Activated T-cell treated with anti-CD3 and anti-CD28 coated beads, Interleukin-2, amount 50 U/mL, for 72 hours (primary cell): ENCODE measurements at places on chromosomes 3 and 15. TPM values are rescaled to one million over a fixed set of nuclear protein-coding genes. Genes with fewer than 3 reads are reported as not detected.

- no peaks in the 10 kb centered on the region for H3K27me3 ChIP-seq
- no peaks in the 10 kb centered on the region for H3K36me3 ChIP-seq
Observed at GRCh38 chr3:135240426-135240825, 445.4 kb downstream of the EPHB1 start.

DNA sequence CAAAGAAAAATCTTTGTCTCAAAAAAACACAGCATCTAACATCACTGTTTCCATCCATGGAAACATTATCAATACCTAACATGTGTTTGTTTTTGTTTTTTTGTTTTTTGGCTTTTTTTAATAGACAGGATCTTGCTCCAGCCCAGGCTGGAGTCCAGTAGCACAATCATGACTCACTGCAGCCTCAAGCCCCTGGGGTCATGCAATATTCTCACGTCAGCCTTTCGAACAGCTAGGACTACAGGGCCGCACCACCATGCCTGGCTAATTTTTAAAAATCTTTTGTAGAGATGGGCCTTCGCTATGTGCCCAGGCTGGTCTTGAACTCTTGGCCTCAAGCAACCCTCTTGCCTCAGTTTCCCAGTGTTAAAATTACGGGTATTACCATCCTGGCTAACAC is 52.8 kb downstream of the RAF1 start:
- H3K27ac ChIP-seq: no peak overlapping the region
- peaks cover 62% of the 10 kb centered on the region for H3K4me1 ChIP-seq
- H3K36me3 ChIP-seq: peaks cover 16% of the 10 kb centered on the region
- no peak overlapping the region for H3K4me3 ChIP-seq
- no peak for DNase-seq

DNA sequence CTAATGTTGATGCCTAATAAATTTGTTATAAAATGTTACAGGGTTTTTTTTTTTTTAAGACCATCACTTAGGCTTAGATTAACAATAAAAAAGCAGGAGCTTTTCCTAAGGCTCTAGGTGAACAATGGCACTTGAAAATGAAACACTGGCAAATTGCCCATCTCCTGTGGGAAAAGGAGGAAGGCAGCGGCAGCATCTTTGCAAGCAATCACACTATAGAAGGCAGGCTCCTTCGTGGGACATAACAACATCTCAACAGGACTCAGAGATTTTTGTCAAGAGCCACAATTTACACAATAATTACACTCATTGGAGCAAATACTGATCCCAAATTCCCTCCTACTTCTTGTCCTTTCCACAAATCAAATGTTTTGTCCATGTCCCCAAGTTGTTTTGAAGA is 646.7 kb downstream of the ROBO2 start:
- no peaks in the 10 kb centered on the region for H3K27me3 ChIP-seq
- no peak for DNase-seq
- H3K27ac ChIP-seq: no peak overlapping the region
- peaks cover 1% of the 10 kb centered on the region for H3K36me3 ChIP-seq

DNA sequence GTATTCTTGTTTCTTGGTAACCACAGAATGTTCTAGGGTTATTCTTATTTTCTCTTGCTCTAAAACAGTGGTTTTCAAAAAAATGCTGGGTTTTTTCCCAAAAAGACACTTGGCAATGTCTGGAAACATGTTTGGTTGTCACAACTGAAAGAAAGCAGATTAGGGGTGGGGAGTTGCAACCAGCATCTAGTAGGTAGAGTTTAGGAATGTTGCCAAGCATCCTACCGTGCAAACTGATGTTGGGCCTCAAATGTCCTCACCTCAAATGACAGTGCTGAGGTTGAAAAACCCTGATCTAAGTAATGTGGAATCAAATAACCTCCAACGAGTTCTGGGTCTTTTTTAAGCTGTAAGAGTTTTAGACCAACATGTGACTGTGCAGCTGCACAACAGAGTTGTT is 270.5 kb upstream of the STT3B start:
- no peak for DNase-seq
- H3K36me3 ChIP-seq: no peaks in the 10 kb centered on the region
- H3K27me3 ChIP-seq: no peaks in the 10 kb centered on the region
- no peak overlapping the region for H3K27ac ChIP-seq

DNA sequence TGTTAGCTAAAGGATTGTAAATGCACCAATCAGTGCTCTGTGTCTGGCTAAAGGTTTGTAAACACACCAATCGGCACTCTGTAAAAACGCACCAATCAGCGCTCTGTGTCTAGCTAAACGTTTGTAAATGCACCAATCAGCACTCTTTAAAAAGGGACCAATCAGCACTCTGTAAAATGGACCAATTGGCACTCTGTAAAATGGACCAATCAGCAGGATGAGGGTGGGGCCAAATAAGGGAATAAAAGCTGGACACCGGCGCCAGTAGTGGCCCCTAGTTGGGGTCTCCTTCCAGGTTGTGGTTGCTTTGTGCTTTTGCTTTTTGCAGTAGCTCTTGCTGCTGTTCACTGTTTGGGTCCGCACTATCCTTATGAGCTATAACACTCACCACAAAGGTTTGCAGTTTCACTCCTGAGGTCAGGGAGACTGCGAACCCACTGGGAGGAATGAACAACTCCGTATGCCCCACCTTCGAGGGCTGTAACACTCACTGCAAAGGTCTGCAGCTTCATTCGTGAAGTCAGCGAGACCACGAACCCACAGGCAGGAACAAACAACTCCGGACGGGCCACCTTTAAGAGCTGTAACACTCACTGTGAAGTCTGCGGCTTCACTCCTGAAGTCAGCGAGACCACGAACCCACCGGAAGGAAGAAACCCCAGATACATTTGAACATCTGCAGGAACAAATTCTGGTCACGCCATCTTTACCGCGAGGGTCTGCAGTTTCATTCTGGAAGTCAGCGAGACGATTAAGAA is 1.1 kb upstream of the SUCLG2 start:
- no peaks in the 10 kb centered on the region for H3K27me3 ChIP-seq
- peaks cover 44% of the 10 kb centered on the region for H3K4me1 ChIP-seq
- peak overlapping the region; percentile 80 for H3K27ac ChIP-seq
- peak; percentile 89 for DNase-seq

GRCh38 chr3:151479452-151479851 is 18.6 kb upstream of the IGSF10 start:
- no peak overlapping the region for H3K27ac ChIP-seq
- H3K4me1 ChIP-seq: no peaks in the 10 kb centered on the region
- H3K4me3 ChIP-seq: no peak overlapping the region
- peaks cover 15% of the 10 kb centered on the region for H3K27me3 ChIP-seq
- no peaks in the 10 kb centered on the region for H3K36me3 ChIP-seq

GRCh38 chr3:18649666-18650363 is 224.7 kb upstream of the SATB1 start:
- H3K36me3 ChIP-seq: no peaks in the 10 kb centered on the region
- peak; percentile 81 for DNase-seq
- no peaks in the 10 kb centered on the region for H3K27me3 ChIP-seq

GRCh38 chr3:25080461-25080860 is 347.6 kb upstream of the RARB start:
- H3K27ac ChIP-seq: no peak overlapping the region
- no peaks in the 10 kb centered on the region for H3K27me3 ChIP-seq
- no peaks in the 10 kb centered on the region for H3K4me1 ChIP-seq
- no peak for DNase-seq

DNA sequence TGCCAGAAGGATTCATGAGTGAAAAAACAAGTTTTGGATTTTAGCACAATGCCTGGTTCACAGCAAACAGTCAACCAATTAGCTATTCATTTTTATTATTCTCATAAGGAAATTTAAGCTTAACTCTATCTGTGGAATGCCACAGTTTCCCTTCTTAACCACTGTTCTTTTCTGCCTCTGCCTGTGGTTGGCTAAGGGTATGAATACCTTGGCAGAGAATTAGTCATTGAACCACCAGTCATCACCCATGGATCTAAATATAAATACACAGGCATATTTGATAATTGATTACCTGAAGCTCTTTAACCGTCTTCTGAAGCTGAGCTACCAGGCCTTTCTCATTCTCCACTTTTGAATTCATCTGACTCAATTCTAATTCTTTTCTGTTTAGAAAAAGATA is 79.9 kb downstream of the MYH15 start:
- no peaks in the 10 kb centered on the region for H3K36me3 ChIP-seq
- H3K4me3 ChIP-seq: no peak overlapping the region
- no peaks in the 10 kb centered on the region for H3K27me3 ChIP-seq
- H3K27ac ChIP-seq: no peak overlapping the region
- DNase-seq: no peak
- no peaks in the 10 kb centered on the region for H3K4me1 ChIP-seq

GRCh38 chr3:133192967-133193366 is 154.8 kb downstream of the TMEM108 start:
- H3K4me3 ChIP-seq: no peak overlapping the region
- peaks cover 24% of the 10 kb centered on the region for H3K27me3 ChIP-seq
- no peak overlapping the region for H3K27ac ChIP-seq
- DNase-seq: no peak
- H3K4me1 ChIP-seq: no peaks in the 10 kb centered on the region
- no peaks in the 10 kb centered on the region for H3K36me3 ChIP-seq

DNA sequence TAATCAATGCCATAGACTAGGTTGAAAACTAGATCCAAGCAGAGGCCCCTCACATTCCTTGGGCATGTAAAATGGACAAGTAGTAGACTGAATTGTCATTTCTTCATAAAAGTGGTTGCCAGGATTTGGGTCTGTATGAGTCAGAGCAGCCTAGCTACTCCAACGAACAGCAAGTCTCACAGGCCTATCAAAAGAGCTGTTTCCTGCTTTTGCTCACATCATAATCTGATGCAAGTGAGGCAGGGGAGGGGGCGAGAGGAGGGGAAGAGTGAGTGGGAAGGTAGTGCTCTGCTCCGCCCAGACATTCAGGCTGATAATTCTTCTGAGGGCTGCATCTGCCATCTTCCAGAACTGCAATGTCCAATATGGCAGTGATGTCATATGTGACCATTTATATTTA is 228.9 kb upstream of the PRICKLE2 start:
- no peak overlapping the region for H3K27ac ChIP-seq
- no peak overlapping the region for H3K4me3 ChIP-seq
- H3K36me3 ChIP-seq: no peaks in the 10 kb centered on the region
- no peaks in the 10 kb centered on the region for H3K4me1 ChIP-seq
- peak; percentile 4 for DNase-seq

- no peak overlapping the region for H3K27ac ChIP-seq
- H3K36me3 ChIP-seq: no peaks in the 10 kb centered on the region
Observed at GRCh38 chr3:123457841-123458240, 9.0 kb upstream of the ADCY5 start.

DNA sequence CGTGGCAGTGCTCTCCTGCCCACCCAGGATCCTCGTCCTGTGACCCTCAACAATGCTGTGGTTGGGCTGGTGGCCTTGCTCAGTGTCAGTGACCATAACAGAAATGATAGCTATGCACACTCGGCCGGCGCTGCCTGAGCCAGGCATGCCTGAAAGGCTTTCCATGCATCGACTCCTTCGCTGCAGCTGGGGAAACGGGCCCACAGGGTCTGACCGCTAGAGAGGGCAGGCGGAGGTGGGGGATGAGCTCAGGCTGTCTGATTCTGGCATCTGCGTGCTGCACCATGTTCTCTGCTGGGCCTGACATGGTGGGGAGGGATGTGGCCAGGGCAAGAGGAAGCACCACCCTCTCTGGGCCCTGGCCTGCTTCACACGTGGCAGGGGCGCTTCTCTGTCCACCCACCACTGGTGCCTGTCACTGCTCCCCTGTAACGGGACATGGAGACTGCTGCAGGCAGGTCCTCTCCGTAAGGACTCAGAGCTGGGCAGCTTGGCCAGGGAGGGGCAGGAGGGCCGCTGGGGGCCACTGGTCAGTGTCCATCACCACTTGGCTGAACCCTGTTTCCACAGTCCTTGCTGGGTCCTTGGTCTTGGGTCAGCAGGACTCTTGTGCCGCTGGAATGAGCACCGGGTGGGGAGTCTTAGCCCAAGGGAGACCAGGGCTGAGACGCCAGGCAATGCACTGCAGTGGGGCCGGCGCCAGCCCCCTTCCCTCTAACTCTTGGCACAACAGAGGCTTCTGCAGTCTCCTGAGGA is 64.1 kb upstream of the RPL32 start:
- H3K27ac ChIP-seq: no peak overlapping the region
- H3K4me1 ChIP-seq: no peaks in the 10 kb centered on the region
- no peaks in the 10 kb centered on the region for H3K27me3 ChIP-seq
- H3K4me3 ChIP-seq: no peak overlapping the region
- H3K36me3 ChIP-seq: no peaks in the 10 kb centered on the region

- H3K27ac ChIP-seq: peak overlapping the region; percentile 99
- peak overlapping the region; percentile 95 for H3K4me3 ChIP-seq
- H3K4me1 ChIP-seq: peaks cover 47% of the 10 kb centered on the region
- peaks cover 5% of the 10 kb centered on the region for H3K27me3 ChIP-seq
Observed at GRCh38 chr3:88150371-88150770, 612 bp downstream of the C3orf38 start.

DNA sequence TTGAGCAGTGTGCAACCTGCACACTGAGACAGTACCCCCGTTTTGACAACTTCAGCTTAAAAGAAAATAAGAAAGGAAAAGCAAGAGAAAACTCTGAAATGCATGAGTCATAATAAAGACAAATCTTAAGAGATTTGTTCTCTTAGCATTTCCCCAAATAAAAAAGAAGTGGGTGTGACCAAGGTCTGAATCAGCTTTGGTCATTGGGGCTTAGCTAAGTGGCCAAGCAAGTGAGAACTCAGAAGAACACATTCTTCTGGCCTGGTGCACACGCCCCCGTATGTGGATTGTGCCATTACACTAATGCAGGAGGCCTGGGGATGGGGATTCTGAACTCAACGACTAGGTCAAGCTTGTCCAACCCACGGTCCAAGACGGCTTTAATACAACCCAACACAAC is 56.9 kb upstream of the PDZRN3 start:
- no peaks in the 10 kb centered on the region for H3K27me3 ChIP-seq
- DNase-seq: no peak
- no peak overlapping the region for H3K4me3 ChIP-seq
- H3K27ac ChIP-seq: no peak overlapping the region

DNA sequence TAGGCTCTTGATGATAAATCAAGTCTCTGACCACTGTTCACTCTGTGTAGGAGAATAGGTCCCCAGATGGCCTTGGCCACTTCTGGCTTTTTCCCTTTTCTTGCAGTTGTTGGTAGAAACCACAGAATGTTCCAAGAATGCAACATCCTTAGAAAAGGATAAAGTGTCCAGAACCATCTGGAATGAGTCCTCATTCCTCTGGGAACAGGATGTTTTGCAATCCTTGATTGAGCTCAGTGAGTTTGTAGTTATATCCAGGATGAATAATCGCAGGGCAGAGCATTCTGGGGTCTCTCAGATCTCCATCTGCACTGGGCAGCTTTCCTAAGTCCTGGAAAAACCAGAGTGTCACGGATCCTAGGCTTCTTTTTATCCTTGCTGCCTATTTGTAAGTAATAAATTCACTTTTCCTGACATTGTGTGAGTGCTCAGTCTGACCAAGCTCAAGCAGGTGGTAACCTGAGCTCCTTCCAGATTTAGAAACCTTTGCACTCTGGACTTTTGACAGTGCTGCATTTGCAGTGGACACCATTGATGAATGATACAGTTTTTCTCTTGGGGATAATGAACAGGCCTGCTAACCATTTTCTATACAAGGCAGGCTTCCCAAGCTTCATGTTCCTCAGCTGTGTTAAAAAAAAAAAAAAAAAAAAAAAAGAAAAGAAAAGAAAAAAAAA is 1028.6 kb downstream of the OTOL1 start:
- no peaks in the 10 kb centered on the region for H3K4me1 ChIP-seq
- DNase-seq: no peak
- no peaks in the 10 kb centered on the region for H3K36me3 ChIP-seq

MANF gene
- total RNA-seq: 141 TPM

MEGF11 gene
- not detected for total RNA-seq

LRCH3 gene
- 68.1 TPM for total RNA-seq

KBTBD13 gene
- not detected for total RNA-seq

CDC25A gene
- total RNA-seq: 31.6 TPM

TMCO5A gene
- not detected for total RNA-seq

FRMD5 gene
- total RNA-seq: 0.60 TPM

MLF1 gene
- 2.9 TPM for total RNA-seq

TP63 gene
- 1.6 TPM for total RNA-seq
